ENCODE measurements at places on chromosomes 11 and 22.
A peak's percentile ranks its signal among the peaks of the same experiment; 100 is the strongest.

- DNase-seq, result no peak
These were observed 18.1 kb downstream of the XKR3 start for GRCh38 chr22:16807109-16807508.

DNA sequence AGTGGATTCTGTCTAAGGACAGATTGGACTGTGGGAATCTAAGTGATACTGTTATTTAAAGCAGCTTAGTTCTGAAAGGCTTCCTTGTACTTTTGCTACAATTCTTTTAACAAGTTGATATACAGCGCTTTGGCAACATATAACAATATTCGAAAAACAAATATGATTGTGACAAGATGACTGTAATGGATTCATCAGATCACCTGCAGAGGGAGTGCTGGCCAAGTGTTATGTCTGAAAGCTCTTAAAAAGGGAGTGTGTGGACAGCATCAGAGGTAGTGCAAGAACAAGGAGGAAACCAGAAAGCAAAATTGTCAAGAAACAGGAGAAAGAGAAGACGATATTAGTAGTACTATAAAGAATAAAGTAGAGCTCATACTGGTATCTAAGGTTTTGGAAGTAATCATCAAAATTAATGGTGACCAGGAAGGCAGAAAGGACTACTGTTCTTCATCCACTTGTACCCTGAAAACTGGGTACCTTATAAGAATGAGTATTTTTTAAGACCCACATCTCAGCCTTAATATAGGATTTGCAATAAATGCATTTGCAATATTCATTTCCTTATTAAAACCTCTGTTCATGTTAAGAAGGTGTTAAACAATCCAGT, 1112.0 kb upstream of the CCDC90B start:
- DNase-seq, result peak; percentile 9

DNA sequence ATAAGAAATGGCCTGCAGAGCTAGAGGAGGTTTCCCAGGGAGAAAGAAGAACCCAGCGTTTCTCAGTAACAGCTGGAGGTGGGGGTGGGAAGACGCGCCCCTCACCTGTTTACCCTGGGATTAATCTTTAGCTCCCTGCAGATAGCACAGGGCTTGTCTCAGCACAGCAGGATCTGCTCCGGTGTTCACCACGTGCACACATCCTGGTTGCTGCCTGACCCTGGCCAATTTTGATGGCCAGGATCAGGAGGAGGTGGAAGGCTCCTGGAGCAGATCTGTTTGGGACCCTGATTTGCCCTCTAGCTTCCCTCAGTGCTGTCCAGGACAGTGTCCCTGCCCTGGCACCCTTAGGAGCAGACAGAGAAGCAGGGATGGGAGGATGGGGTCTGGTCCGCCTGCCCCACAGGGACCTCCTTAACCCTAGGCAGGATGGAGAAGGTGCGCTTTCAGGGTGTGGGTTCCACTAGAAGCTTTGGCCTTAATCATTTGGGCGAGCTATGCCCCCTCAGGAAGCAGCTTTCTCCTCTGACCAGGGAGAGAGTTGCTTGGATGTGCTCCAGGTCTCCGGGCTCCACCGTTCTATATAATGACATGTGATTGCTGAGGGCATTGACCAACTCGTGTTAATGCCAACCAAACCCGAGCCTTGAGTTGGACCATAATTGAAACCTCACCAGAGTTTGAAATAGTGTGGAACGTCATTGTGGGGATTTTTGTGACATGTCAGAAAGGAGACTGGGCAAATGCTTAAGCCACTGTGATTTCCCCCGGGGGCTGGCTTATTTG, 19.3 kb downstream of the UPB1 start:
- DNase-seq, result peak; percentile 47

GRCh38 chr22:38754751-38755154, 1.0 kb downstream of the SUN2 start:
- DNase-seq, result peak; percentile 66

- no peak for DNase-seq
These were observed 100.7 kb downstream of the MAML2 start for GRCh38 chr11:96242191-96242847.

DNA sequence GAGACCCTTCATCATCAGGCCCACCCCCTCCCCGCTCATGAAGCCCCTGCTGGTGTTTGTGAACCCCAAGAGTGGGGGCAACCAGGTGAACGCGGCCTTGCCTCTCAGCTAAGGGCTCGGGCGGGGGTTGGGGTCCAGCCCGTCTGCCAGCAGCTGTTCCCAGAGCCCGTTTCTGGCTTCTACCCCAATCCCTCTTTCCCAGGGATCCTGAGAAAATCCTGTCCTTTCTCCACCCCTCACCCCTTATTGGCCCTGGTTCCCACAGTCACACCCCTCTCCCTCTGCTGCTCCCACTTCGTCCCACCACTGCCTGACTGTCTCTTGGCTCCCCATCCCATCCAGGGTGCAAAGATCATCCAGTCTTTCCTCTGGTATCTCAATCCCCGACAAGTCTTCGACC, 9.4 kb upstream of the MDK start:
- DNase-seq, result no peak

GRCh38 chr11:107301878-107302277, 155.7 kb downstream of the CWF19L2 start:
- no peak for DNase-seq

DNA sequence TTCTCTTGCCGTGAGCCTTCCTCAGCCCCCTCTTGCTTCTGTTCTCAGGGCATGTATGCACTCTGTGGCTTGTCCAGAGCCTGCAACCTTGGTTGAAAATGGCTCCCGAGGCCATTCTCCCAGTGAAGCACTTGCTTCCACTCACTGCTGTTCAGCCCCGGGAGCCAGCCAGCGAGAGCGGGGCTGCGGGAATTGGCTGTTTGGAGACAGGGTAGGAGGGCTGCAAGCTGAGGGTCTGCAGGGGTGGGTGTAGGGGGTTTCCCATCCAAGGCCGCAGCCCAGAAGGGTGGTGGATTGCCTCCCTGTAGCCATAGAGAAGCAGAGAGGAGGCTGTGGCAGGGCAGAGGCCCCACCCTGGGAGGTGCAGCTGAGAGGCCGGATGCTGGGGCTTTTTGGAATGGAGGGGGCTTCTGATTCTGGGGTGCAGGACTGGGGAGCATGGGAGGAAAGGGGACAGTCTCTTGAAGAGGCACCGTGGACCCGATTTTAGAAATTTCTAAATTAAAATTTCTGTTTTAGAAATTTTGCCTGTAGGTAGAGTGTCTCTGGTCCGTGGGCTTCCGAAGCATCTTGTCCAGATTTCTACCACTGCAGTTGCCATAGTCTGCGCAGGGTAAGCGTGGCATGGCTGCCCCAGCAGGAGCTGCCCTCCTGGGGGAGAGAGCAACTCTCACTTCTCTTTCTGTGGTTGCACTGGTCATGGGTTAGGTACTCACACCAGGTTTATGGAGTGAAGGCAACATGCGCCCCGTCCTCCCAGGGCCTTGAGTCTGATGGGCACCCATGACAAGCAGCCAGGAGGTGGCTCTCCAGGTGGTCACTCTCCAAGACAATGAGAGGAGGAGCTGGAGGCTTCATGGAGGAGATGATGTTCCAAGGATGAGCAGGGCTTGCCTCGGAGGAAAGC, 100.2 kb downstream of the TBC1D22A start:
- DNase-seq, result no peak

- DNase-seq, result no peak
These were observed 432.7 kb downstream of the TBC1D22A start for GRCh38 chr22:47195156-47195483.

DNA sequence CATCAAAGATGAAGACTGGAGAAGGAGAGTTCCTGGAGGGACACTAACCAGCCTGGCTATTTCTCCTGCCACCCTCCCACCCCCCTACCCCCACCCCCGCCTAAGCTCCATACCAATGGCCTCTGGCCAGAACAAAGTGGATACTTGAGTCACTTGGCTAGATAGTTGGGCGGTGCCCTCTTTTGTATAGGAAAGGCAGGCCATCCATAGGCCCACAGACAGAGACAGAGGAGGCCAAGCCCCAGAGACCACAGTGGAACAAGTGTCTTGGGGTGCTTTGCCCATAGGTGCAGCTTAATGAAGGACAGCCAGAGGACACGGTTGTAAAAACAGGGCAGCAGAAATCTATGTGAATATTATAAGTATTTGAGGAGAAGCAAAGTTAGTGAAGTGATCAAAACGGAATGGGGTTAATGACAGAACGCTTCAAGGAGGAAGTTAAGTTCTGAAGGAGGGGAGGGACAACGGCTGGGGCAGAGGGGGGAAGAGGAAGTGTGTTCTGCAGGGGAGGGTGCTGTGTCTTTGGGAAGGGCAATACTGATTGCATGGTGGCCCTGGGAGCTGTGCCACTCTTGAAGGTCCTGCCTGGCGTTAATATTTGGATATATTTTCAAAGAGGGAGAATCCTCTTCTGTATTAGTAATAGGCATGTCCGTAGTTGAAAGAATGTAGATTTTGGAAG, 32.7 kb downstream of the FLI1 start:
- DNase-seq, result peak; percentile 45

- peak; percentile 29 for DNase-seq
These were observed 15.7 kb upstream of the IL10RA start for GRCh38 chr11:117970400-117971024.

DNA sequence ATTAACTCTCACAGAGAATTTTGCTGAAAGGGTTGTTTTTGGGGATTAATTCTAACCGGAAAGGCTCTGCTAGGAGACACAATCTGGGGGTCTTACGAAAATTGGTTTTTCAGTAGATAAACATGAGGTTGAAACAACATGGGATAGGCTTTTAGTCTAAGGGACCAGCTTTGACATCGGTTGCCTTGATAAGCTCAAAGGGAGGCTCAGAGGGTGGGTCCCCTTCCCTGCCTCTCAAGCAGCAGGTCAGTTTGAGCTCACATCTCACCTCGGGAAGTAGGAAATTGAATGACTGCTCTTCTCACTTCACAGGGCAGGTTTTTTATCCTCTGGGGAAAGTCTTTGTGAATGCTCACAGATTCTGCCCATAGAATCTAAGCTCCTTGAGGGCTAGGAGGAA, 70.2 kb upstream of the KIRREL3 start:
- DNase-seq, result no peak

GRCh38 chr11:46511342-46511741, 82.5 kb downstream of the AMBRA1 start:
- no peak for DNase-seq

GRCh38 chr11:12321217-12321937, 56.0 kb upstream of the PARVA start:
- no peak for DNase-seq

DNA sequence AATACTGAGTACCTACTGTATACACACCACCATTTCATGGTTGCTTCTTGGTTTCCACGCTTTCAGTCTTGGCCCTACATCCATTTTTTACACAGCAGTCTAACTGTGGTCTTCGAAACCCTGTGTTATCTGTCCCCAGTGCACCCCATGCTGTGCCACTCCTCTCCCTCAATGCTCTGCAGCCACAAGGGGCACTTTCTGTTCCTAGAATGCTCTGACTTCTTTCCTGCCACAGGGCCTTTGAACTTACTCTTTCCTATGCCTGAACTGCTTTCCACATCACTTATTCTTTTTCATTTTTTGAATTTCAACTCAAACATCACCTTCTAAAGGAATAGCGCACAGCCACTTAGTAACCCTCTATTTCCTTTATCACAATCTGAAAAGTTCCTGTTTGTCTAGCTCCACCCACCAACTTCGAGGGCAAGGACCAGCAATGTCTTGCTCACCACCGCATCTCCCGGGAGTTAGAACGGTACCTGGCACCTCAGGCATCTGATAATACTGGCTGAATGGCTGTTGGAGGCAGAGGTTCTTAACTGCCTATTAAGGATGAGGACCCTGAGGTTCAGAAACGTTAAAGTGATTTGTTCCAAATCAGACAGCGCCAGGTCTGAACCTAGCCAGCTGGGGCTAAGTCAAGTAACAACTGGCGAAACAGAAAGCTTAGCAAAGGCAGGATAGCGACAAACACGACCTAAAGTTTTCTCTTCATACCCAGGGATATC, 568 bp downstream of the ALG8 start:
- DNase-seq, result peak; percentile 22

GRCh38 chr11:122331079-122331478, 215.1 kb upstream of the BLID start:
- no peak for DNase-seq

- no peak for DNase-seq
These were observed 554 bp upstream of the NRIP3 start for GRCh38 chr11:9004183-9004926.

DNA sequence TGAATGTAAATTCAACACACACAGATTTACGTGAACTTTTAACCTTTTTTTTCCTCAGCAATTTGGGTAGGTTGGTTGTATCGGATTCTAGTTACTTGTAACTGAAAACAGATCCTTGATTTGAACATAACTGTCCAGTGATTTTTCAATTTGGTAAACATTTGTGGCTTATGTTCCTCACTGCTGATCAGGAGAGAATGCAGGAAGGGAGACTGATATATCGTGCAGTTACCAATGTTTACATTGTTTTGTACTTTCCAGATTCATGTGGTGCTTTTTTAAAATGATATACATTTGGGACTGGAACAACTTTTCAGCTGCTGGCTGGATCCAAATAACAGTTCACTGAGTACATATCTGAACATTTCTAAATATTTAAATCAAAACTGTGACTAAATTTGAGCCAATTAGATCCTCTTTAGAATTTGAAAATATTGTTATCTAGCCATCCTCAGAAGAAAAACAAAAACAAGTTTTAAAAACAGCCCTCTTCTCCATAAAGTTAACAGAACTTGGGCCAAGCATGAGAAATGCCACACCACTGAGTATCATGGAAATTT, 84.3 kb upstream of the MTMR2 start:
- DNase-seq, result no peak

DNA sequence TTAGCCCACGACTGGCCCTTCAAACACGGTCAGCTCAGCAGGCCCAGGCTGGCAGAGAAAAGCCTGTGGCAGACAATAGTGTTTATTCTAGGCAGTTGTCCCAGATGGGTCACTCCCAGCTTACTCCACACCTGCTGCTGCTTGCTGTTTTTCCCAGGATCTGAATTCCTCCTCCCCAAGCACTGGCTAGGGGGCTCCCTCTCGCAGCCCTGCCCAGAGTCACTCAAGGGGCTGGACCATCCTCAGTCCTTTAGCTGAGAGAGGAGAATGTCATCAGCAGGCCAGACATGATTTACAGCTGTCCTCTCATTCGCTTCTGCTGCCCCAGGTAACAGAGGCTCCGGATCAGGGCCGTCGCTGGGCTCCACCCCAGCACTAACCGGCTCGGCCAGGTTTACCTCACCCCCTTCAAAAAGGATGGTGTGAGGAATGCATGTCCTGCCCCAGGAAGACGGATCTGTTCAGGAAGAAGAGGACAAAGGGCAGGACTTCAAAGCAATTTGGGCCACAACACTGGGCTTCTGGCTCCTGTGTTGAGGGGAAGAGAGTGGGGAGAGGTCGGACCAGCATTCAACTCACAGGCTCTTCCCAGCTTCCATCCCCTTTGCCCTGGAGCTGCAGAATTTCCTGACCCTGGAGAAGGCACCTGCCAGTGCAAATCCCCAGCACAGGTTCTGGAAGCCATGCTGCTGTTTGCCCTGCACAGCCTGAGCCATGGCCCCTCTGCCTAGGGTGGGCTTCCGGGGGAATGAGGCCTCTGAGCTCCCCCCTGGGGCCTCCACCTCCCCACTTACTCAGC, 59.7 kb upstream of the BARX2 start:
- no peak for DNase-seq

GRCh38 chr11:65918211-65919140, at the start of gene C11orf68:
Gene C11orf68, minus strand, starts transcription at chr11:65919062. Its CDS starts 31 bp downstream, at chr11:65919031.
- no peak for DNase-seq

All from GM20000 (cell line).